ENCODE measurements at places on chromosomes 5 and 9.

GRCh38 chr9:107588393-107588792 is 98.8 kb upstream of the KLF4 start:
- DNase-seq, result peak; percentile 4

DNA sequence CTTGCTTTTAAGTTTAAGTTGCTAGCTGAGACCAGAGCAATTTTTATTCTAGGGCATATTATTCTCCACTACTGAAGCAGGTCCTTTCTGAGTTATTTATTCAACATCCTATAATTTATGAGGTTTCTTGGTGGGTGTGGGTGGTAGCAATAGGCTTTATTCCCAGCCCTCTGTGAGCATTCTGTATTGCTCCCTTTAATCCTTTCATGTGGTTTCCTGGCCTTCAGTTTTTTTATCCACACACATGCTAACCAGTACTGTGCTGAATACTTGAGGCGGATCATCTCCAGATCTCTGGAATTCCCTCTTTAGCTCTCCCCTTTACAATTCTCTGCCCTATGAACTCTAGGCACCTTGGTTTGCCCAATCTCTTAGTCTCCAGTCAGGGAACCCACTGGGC is 91.8 kb upstream of the GLRA1 start:
- DNase-seq, result no peak

- DNase-seq, result no peak
These were observed 158.9 kb downstream of the MAPKAP1 start for GRCh38 chr9:125548141-125548540.

- no peak for DNase-seq
These were observed 433.8 kb upstream of the CDH9 start for GRCh38 chr5:27472000-27472763.

- no peak for DNase-seq
These were observed 56.3 kb downstream of the ERAP1 start for GRCh38 chr5:96751203-96752169.

GRCh38 chr5:66367814-66368541 is 223.9 kb downstream of the SREK1 start:
- no peak for DNase-seq

GRCh38 chr9:38371495-38371894 is 21.0 kb upstream of the ALDH1B1 start:
- DNase-seq, result no peak

GRCh38 chr5:761059-761771 is 23.3 kb downstream of the ZDHHC11B start:
- DNase-seq, result no peak

- no peak for DNase-seq
These were observed 118.0 kb upstream of the ICE1 start for GRCh38 chr5:5304361-5305020.

GRCh38 chr5:86864051-86864450 is 246.3 kb downstream of the COX7C start:
- peak; percentile 63 for DNase-seq

DNA sequence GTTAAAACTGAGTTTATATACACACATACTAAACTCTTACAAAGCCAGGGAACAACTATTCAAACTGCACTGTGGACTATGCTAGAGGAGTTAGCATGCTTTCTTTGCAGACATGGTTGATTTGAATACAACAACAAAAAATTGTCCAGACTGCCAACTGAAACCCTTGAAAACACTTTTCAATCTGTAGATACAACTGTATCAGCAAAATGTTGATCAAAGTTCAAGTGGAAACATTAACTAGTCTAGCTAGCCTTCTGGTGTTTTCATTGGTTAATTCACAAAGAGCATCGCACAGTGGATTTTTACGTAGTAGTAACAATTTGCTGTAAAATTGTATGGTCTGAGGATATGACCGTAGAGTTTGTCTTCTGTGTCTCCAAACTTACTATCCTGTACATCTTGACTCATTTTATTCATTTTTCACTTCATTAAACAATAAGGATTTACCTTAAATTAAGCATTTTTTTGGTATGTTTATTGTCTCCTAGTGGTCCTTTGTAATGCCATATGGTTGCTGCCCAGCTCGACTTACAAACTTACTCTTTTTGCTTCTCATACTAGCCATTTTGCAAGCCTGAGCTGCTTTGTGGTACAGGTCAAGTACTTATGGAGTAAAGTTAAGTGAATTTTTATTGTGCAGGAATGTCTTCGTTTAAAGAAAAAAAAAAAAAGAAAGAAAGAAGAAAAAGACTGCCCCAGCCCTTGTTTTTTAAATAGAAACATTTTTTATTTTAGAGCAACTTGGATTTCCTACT is 123.4 kb downstream of the ZCCHC7 start:
- no peak for DNase-seq

- no peak for DNase-seq
These were observed 113.8 kb upstream of the ANKRD55 start for GRCh38 chr5:56346741-56347535.

- no peak for DNase-seq
These were observed 216.8 kb downstream of the TUSC1 start for GRCh38 chr9:25461416-25461815.

GRCh38 chr5:6601271-6601670 is 31.6 kb downstream of the NSUN2 start:
- DNase-seq, result no peak

GRCh38 chr5:106376522-106376921 is 1294.2 kb downstream of the EFNA5 start:
- DNase-seq, result no peak

- DNase-seq, result no peak
These were observed 9.2 kb downstream of the ENC1 start for GRCh38 chr5:74631081-74631953.

- DNase-seq, result no peak
These were observed 30.6 kb upstream of the OBP2B start for GRCh38 chr9:133239533-133240090.

DNA sequence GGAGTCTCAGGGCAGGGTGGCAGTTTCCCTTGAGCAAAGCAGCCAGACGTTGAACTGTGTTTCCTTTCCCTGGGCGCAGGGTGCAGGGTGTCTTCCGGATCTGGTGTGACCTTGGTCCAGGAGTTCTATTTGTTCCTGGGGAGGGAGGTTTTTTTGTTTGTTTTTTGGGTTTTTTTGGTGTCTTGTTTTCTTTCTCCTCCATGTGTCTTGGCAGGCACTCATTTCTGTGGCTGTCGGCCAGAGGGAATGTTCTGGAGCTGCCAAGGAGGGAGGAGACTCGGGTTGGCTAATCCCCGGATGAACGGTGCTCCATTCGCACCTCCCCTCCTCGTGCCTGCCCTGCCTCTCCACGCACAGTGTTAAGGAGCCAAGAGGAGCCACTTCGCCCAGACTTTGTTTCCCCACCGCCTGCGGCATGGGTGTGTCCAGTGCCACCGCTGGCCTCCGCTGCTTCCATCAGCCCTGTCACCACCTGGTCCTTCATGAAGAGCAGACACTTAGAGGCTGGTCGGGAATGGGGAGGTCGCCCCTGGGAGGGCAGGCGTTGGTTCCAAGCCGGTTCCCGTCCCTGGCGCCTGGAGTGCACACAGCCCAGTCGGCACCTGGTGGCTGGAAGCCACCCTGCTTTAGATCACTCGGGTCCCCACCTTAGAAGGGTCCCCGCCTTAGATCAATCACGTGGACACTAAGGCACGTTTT is 3.5 kb upstream of the PHYHD1 start:
- peak; percentile 86 for DNase-seq

- DNase-seq, result peak; percentile 34
These were observed 28.8 kb upstream of the TAL2 start for GRCh38 chr9:105633411-105633810.

DNA sequence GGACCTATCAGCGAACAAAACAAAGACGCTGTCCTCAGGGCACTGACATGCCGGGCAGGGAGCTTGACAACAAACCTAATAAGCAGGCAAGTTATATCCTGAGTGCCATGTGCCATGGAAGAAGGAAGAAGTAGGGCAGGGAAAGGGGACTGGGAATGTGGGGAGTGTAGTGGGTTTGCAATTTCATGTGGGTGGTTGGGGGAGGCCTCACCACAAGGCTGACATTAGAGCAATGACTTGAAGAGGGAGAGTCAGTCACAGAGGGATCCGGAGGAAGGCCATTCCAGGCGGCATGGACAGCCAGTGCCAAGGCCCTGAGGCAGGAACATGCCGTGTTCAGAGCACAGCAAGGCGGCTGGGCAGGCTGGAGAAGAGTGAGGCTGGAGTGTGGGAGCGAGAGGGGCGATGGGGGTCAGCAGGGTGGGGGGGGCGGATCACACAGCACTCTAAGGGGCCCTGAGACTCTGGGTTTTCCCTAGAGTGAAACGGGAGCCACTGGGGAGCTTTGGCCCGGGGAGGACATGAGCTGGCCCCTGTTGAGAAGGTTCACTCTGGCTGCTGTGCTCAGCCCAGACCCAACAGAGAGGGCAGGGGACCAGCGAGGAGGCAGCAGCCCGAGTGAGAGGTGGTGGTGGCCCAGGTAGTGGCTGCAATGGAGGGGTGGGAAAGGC is 86.3 kb downstream of the STK10 start:
- DNase-seq, result no peak

DNA sequence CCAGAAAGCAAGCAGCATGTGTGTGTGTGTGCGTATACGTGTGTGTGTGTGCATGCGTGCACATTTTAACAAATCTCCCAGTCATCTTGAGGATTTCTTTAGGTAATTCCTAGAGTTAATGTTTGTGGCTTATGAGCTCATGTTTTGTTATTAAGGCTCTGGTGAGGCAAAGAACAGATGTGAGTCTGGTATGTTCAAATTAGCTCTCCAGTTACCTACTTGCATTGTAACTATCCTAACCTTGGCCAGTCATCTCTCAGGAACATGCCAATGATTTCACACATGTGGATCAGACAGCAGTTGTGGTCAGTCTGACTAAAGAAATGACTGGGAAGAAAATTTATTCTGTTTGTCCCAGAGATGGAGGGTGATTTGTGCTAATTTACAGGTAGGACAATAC is 163.1 kb downstream of the IZUMO3 start:
- DNase-seq, result no peak

DNA sequence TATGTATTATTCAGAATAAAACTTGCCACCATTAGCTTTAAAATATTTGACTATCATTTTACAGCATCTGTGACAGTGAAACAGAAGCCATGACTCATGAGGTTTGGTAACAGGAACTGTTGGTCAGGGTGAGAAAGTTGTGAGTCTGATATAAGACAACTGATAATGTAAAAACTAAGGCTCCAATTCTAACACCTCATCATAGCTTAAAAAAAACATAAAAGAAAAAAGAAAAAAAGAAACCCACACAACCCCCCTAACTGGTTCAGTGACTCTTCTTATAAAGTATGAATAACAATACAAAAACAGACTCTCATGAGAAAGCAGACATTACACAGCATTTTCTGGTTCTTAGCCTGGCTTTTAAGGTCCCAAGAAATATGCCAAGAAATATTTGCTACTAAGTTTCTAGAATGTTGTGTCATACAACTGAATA is 85.8 kb downstream of the MRPS27 start:
- no peak for DNase-seq

GRCh38 chr5:179275381-179275878 is 69.8 kb downstream of the ADAMTS2 start:
- peak; percentile 33 for DNase-seq

DNA sequence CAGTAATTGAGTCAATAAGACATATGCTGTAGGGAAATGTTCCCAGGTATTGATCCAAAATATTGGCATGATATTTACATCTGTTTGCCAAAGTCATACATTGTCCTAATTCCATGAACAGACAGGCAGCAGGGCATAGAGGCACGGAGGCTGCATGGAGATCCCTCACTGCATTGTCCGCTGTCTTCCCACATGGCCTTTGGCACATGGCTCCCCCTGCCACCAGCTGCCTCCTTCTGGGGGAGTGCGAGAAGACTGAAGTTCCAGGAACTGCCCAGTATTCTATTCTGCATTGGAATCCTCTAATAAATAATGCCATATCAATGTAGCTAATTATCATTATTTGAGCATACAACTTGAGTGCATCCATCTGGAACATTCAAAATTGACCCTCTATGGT is 269.0 kb downstream of the FBXL7 start:
- DNase-seq, result no peak

GRCh38 chr5:169805527-169805934 is 168.5 kb downstream of the DOCK2 start:
- DNase-seq, result no peak

DNA sequence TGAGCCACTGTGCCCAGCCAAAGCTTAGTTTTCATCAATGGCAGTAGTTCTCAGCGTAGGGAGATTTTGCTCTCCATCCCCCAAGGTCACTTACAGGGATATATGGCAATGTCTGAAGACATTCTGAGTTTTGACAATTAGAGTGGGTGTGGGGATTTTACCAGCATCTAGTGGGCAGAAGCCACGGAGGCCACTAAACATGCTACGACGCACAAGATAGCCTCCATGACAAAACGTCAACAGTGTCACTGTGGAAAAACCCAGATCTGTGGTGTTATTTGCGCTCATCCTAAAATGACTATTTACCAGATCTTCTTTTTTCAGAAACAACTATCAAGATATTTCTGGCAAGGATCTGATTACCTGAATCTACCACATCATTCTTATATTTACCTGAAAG is 68.2 kb downstream of the CDC14B start:
- no peak for DNase-seq

GRCh38 chr9:33459115-33459514 is 11.7 kb upstream of the AQP3 start:
- DNase-seq, result no peak

GRCh38 chr5:95221234-95221633 is 63.7 kb downstream of the MCTP1 start:
- DNase-seq, result no peak

GRCh38 chr9:119420231-119420630 is 51.0 kb upstream of the BRINP1 start:
- no peak for DNase-seq

DNA sequence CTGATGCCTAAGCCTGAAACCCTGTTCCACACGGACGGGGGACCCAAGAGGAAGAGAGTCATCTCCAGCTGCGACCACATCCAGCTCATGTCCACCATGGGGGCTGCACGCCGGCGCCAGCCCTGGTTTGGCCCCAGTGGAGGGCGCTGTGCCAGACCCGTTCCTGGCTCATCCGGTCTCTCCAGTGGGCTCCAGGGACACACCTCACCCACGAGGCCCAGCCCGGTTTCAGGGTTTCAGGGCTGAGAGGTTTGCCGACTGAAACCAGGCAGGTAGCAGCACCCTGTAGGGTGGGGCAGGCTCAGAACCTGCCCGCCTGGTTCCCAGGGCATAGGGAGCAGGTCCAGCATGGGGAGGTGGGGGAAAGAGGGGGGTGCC is 71.4 kb upstream of the STXBP1 start:
- DNase-seq, result no peak

DNA sequence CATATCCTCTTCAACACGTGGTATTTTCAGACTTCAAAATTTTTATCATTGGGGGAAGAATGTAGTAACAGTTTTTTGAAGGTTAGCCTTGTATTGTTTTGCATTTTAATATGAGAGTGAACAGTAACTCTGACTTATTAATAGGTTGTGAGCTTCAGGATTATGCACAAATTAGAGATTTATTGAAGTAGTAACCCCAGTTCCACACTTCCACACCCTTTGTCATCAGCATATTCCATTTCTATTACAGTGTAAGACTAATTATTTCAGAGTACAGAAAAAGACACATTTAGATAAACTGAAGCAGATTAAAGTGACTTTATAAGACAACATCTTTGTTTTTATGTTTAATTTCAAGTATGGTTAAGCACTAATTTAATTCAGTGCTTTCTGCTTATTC is 105.7 kb downstream of the CDC42SE2 start:
- DNase-seq, result no peak
